IMR-90 (cell line): ENCODE measurements at places on chromosomes 6 and 20. TPM values are rescaled to one million over a fixed set of nuclear protein-coding genes. Genes with fewer than 3 reads are reported as not detected.
A peak's percentile ranks its signal among the peaks of the same experiment; 100 is the strongest.

DNA sequence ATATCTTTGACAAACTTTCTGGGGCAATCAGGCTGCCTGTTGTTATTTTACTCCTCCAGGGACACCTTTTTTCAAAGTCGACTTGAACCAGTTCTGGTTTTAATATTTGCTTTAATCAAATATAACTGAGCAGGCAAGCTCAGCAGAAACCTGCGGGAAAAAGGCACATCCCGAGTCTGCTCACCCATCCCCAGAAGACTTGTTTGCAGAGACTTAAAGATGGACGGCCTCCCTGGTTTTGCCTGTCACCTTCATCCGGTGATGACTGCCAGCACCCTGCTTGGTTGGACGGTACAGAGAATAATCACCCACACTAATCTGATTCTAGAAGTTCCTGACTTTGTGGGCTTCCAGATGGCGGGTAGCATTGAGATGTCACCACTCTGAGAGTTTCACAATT is 36.8 kb downstream of the PPP1R3G start:
- no peak for DNase-seq

DNA sequence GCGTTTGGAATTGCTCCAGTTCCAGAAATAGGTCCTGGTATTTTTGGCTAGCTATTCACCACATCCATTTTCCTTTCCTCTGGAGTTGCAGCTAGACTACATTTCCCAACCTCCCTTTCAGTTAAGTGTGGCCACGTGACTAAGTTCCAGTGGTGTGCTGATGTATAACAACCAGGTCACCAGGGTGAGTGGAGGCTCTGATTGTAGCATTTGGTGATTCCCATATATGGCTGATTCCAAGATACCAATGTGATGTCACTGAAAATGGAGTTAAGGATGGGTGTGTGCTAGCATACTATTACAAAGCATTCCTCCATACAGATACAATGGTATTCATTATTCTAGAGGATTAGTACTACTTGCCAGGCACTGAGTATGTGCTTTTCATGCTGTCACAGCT is 49.7 kb upstream of the STK35 start:
- DNase-seq, result no peak

GRCh38 chr6:99611148-99611547 is 4.5 kb downstream of the PRDM13 start:
- peak; percentile 6 for DNase-seq

DNA sequence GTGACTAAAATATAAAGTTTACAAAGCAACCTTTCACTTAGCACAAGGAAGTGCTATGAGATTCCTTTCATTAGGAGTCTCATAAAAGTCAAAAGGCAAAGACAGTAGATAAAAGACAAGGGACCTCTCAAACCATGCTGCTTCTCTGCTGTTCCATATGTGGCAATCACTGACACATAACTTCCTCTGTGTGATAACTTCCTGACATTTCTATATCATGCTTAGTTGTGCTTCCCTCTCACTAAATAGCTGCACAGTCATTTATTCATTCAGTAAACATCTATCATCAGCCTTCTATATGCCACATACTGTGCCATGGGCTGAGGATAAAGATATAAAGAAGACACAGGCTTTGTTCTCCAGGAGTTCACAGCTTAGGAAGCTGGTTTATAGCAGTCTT is 214.8 kb upstream of the GRIK2 start:
- no peak for DNase-seq

DNA sequence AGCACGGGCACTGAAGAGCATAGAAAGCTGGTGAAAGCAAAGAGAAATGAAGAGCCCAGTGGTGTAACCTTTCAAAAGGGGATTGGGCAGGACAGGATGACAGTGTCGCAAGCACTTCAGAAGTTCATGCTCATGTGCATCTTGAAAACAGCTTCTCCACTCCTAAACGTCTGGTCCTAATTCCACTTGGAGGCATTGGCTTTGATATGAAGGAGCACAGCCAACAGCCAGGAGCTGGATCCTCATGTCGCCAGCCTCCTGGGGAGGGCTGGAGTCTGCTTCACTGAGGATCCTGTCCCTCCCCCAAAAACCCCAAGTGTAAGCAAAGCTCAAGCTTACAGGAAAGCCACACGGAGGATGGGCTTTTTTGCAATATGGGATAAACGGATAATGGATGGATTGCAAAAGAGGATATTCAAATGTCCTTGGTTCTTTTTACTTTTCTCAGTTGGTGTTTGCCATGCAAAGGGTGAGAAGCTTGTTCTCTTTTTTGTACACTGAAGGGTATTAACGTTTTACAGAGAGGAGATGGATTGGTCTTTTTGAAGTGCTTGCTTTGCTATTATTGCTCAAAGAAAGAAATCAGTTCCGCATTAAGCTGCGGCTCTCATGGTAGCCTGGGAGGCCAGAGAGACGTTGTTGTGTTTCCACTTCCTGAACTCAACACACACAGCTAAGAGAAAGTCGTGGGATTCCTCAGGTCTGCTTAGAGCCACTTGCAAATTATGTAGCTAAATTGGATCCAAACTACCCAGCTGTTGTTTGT is 92.2 kb downstream of the SIM1 start:
- no peak for DNase-seq

GRCh38 chr6:154614641-154615040 is 104.2 kb upstream of the CNKSR3 start:
- no peak for DNase-seq

The CBLN4 gene
- not detected in 2 replicates for total RNA-seq

The ARHGAP18 gene
- 17.0 and 25.0 TPM in 2 replicates for total RNA-seq
